ENCODE measurements at places on chromosomes 3 and 15.

DNA sequence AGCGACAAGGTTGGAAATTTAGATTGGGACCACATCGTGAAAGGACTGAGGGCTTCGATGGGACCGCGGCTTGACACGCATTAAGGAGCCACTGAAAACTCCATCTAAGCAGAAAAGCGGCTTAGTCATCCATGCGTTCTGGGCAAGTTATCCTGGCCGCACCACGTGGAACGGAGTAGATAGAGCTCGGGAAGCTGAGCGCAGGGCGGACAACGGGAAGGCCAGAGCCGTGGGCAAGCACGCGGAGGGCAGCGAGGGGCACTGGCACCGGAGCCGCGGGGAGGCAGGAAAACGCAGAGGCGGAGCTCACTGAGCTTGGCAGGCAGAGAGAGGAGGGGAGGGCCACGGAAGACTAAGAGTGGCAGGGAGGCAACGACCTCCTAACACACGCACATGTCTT, 61.3 kb upstream of the VGLL4 start:
- DNase-seq, result no peak

- DNase-seq, result no peak
Observed at GRCh38 chr3:131795390-131796090, 239.3 kb downstream of the CPNE4 start.

- no peak for DNase-seq
Observed at GRCh38 chr3:44355362-44356033, 16.9 kb downstream of the TCAIM start.

DNA sequence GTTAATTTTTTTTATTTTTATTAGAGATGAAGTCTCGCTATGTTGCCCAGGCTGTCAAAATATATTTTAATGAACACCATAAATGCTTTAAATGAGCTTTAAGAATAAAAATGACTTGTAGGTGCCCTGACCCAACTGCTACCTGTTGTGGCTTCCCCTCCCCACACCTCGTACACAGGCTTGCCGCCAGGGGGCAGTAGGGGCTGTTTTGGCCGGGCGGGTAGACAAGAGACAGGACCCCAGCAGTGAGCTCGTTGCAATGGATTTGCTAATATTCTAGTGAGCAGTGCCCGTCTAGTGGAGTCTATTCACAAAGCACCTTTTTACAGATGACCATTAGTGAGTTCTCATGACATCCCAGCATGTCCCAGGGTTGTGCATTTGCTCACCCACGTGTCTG, 418.1 kb downstream of the OCA2 start:
- DNase-seq, result no peak

- no peak for DNase-seq
Observed at GRCh38 chr3:174439331-174440252, 419.5 kb upstream of the NAALADL2 start.

DNA sequence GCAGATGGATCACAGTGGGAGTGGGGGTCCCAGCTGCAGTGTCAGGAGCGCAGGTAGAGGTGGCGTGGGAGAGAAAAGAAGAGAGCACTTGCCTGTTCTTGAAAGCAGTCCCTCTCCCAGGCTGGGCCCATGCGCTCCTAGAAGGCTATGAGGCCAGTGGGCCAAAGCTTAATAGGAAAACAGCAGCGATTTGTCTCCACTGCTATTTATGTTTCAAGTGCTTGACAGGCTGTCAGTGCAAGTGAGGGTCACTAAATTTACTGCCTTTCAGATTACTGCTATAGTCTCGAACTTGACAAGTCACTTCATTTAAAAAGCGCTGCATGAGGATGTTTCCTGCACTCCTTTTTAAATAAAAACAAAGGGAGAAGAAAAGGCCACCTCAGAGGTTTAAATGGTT, 239.5 kb downstream of the GAP43 start:
- no peak for DNase-seq

GRCh38 chr15:48794697-48795134, 16.2 kb downstream of the CEP152 start:
- no peak for DNase-seq

GRCh38 chr3:126081618-126082361, 2.1 kb downstream of the SLC41A3 start:
- DNase-seq, result no peak

- DNase-seq, result no peak
Observed at GRCh38 chr3:13148561-13149329, 75.5 kb upstream of the IQSEC1 start.

DNA sequence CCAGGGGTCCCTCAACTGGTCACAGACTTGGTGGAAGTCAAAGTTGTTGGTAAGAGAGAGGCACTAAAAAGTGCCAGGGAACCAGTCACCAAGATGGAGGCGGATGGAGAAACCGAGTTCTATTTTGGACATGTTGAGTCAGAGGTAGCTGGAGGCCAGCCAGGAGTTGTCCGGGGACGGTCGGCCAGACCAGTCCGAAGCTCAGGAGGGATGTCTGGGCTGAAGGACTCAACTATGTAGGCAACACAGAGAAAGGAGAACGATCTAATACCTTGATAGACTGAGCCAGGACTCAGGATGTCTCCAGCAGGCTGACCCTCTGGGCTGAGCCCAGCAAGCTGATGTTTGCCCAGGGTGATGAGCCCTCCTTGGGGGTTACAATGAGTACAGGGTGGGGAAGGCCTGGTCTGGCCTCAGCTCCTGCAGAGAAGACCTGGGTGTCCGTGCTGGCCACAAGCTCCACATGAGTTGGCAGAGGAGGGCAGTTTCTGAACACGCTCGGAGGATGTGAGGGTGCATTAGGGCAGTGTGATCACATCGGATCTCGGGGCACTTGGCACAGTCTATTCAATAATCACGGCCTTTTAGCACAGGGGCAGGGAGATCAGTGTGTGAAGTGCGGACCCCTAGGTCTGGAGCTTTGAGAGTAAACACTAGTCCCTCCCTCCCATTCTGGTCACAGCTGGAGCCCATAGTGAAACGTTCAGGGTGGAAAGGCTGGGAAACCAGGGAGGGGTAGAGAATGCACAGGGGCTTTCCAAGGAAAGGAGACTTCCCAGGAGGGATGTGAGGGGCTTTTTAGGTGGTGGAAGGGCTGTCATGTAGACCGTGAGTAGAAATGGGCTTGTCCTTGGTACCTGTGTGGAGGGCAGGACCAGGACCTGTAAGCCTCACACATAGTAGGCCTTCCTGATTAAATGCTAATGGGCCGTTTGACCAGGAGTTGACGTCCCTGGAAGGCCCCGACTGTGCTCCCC, 111.9 kb downstream of the ETFA start:
- DNase-seq, result no peak

GRCh38 chr3:156321945-156322344, 201.6 kb downstream of the KCNAB1 start:
- DNase-seq, result no peak

GRCh38 chr3:39000008-39000450, 51.7 kb downstream of the SCN11A start:
- DNase-seq, result no peak

DNA sequence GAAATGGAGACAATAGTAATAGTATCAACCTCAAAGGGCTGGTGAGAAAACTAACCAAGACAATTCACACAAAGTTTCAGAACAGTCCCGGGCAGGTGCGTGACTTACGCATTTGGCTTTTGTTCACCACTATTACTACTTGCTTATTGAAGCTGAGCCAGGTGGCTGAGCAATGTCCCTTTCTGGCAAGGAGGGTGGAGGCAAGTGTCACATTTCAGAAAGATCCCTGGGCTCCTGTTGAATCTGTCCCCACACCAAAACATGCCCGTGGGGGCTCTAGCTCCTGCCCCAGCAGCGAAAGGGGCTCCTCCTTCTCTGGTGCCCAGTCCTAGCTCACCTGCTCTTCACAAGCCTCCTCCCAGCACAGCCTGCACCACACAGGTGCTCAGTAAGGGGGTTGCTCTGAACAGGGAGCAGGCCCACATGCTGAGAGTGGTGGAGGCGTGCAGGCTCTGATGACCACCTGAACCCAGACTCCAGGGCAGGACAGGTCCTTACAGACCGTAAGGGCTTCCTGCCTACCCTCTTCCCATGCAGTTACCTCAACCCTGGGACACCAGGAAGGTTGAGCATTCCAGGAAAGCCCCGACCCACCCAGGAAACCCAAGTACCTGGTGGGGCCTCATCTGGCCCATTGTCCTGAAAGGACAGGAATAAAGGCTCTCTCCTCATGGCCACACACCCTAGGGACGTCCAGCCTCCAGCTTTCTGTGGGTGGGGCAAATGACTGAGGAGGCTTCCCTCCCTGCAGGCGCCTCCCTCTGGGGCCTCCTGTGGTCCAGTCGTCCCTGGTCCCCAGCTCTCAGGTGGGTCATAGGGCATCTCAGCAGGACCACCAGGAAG, 32.6 kb downstream of the SEMA7A start:
- no peak for DNase-seq

- DNase-seq, result no peak
Observed at GRCh38 chr3:163126115-163126514, 1629.5 kb downstream of the OTOL1 start.

DNA sequence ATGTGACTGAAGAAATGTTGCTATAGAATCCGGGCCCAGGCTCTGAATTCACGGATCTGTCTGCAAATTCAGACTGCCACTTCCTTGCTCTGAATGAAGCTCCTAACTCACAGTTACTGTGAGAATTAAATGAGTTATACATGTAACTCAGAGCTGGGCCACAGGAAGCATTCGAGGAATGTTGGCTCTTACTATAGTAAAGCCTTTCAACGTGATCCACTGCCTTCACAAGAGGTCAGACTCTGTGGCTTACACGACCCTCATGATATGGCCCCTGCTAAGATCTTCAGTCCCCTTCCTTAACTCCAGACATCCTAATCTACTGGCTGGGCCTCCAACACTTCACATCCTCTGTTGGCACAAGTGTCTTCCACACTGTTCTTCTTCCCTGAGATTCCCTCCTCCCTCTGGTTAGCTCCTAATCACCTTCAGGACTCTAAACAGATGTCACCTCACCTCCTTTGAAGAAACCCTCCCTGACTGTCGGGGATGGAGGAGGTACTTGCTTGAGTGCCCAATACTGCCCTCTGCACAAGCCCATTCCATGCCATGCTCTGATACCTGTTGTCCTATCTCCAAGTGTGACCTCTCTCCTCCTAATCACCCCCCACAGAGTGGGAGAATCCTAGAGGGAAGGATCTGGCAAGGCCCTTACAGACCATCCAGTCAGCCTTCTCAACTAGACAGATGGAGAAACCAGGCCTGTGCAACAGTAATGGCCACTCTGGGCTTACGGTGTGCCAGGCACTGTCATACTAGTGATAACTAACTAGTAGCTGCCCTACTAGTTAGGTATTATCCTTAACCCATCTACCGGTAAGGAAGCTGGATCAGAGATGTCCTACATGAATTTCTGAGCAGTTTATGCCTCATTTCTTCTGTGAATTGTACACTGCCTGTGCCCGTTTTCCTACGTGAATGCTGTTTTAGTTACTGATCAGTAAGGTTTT, 1.3 kb downstream of the ACTR8 start:
- DNase-seq, result no peak

All from stimulated activated CD4-positive, alpha-beta T cell treated with anti-CD3 and anti-CD28 coated beads, TNF-alpha, amount 100 ng/mL, for 4 hours (primary cell).